Fibroblast of skin of back (primary cell): ENCODE measurements at places on chromosomes 4 and X.

DNA sequence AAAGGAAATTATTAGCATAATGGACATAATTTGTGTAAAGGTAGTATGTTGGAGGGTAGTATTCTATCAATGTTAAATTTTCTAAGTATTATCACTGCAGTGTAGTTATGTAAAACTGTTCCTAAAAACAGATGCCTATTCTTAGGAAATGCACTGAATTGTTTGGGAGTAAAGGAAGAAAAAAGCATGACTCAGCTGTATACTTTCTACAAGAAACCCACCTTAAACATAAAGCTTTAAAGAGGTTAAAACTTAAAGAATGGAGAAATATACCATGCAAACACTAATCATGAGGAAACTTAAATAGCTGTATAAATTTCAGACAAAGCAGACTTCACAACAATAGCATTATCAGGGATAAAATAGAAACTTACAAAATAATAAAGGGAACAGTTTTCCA, 292.9 kb downstream of the ANTXR2 start:
- no peak for DNase-seq

DNA sequence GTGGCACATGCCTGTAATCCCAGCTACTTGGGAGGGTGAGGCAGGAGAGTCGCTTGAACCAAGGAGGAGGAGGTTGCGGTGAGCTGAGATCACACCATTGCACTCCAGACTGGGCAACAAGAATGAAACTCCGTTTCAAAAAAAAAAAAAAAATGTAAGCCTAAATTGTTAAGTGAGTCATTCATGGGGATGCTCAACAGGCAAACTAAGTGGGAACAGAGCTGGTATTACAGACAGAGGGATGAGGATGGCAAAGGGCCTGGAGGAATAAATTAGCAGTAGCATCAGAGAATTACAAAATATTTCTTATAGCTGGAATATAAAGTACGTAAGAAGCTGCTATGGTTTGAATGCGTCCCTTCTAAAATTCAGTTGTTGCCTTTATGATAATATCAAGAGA, 43.4 kb upstream of the OGT start:
- peak; percentile 7 for DNase-seq

- DNase-seq, result peak; percentile 67
These were observed 31.3 kb upstream of the ETNPPL start for GRCh38 chr4:108794136-108794535.

- no peak for DNase-seq
These were observed 273.5 kb upstream of the FAM241A start for GRCh38 chr4:111871802-111872201.

- DNase-seq, result no peak
These were observed 174.9 kb upstream of the FRG1 start for GRCh38 chr4:189765736-189766135.

DNA sequence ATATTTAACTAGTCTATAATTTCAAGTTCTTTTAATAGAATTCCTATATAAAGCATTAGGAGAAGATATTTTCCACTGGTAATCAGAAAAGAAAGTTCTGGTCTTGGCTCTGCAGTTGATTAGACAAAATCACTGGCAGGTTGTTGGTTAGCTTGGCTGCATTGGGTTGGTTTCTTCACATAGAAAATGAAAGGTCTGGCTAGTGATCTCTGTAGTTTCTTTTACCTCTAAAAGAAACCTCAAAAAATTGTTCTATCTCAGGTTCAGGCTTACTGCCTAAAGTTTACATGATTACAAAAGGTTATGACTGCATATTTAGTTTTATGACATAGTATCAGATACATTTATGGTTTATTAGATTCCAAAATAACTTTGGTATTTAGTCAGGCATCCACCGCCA, 95.8 kb upstream of the NAP1L5 start:
- DNase-seq, result no peak

GRCh38 chr4:81392164-81392563, 79.5 kb downstream of the RASGEF1B start:
- DNase-seq, result no peak

- DNase-seq, result no peak
These were observed 15.6 kb upstream of the RASL11B start for GRCh38 chr4:52846502-52846901.

DNA sequence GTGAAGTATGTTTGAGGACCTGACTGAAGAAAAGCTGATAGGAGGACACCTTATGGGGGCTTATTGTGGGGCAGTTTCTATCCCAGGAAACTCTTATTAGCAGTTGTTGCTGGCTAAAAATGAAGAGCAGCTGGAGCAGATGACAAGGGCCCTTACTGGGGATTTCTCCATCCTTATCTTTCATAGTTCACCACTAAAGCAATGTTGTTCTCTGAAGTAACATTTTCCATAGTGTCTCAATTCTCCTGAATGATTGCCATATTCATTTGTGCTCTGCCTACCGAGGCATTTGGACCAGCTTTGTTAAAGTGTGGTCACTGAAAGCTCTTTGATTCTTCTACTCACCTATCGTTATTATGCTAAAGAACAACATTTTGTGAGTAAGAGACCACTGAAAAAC, 7.7 kb downstream of the ENOX2 start:
- DNase-seq, result no peak

DNA sequence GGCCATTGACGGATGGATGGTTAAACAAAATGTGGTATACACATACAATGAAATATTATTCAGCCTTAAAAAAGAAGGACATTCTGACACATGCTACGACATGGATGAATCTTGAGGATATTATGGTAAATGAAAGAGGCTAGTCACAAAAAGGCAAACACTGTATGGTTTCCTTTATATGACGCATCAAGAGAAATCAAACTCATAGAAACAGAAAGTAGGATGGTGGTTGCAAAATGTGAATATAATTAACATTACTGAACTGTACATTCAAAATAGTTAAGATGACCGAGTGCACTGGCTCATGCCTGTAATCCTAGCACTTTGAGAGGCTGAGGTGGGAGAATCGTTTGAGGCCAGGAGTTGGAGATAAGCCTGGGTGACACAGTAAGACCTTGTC, 9.5 kb upstream of the CASK start:
- DNase-seq, result no peak

- peak; percentile 5 for DNase-seq
These were observed 7.3 kb upstream of the INTS6L start for GRCh38 chrX:135513130-135513515.

DNA sequence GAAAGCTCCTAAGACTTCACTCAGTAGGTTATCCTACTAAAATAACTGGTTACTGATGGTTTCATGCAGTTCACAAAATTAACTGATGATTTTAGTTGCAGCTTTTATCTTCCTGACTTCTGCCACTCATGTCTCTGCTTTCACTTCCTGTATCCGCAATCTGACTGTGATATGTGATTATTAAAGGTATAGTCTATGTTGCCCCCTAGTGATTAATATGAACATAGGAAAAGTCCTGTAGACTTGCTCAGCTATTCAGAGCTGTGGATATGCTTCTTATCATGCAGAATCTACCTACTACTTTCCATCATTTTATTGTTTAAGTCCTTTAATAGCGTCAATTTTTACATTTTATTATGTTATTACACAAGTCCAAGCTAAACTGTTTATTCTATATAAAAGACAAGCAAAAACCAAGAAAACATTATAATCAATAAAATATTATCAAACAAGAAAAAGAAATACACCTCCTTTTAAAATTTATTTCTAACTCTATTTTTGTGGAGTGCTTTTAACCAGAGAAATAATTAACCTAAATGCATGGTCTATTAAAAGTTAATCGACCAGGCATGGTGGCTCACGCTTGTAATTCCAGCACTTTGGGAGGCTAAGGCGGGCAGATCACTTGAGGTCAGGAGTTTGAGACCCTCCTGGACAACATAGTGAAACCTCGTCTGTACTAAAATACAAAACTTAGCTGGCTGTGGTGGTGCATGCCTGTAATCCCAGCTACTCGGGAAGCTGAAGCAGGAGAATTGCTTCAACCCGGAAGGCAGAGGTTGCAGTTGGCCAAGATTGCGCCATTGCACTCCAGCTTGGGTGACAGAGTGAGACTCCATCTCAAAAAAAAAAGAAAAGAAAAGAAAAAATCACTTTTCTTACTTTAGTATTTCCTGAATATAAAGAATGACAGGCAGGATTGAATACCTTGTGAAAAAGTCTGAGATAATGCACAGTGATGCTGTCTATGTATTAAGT, 40.4 kb upstream of the TLR2 start:
- DNase-seq, result peak; percentile 61

DNA sequence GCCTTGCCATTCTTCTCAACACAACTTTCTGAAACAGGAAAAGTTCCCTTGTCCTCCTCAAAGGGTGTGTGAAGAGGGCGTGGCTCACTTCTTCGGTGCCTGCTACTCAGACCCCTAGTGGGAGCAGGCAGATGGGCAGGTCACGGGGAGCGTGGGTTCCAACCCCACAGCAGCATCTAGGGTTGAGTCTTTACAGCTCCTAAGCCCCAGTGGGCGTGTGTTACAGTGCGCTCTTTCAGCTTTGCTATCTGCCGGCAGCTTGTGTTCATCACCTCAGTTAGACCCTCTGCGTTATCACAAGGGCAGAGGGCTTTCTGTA, 57.5 kb upstream of the KLF3 start:
- DNase-seq, result no peak

DNA sequence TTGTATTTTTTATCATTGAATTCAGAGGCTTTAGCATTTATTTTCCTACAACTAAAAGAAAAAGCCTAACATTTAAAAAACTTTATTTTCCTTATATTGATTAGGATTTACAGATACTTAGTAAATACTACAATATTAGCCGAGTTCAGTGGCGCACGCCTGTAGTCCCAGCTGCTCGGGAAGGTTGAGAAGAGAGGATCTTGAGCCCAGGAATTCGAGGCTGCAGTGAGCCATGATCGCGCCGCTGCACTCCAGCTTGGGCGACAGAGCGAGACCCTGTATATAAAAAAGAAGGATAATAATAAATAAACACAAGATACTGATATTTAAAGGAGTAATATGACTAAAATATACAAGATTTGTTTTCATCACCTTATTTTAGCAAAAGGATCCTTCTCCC, 681 bp upstream of the UPF3B start:
- peak; percentile 0 for DNase-seq

- DNase-seq, result peak; percentile 73
These were observed 168.7 kb downstream of the STK32B start for GRCh38 chr4:5220028-5220427.

DNA sequence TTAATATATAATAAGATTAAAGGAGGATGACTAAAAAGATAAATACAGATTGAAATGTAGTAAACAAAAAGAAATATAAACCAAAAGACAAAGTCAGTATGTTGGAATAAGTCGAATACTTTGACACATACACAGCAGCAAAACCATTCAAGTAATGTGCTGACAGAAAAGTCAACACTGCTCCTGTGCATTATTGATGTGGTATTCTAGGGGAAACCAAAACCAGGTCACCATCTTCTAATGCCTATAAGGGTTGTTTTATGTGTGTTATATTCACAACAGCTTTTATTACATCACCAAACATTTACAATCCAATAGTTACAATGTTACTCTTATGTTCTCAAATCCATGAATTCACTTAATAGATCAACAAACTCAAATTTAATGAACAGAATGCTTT, 111.8 kb upstream of the DKK2 start:
- no peak for DNase-seq

DNA sequence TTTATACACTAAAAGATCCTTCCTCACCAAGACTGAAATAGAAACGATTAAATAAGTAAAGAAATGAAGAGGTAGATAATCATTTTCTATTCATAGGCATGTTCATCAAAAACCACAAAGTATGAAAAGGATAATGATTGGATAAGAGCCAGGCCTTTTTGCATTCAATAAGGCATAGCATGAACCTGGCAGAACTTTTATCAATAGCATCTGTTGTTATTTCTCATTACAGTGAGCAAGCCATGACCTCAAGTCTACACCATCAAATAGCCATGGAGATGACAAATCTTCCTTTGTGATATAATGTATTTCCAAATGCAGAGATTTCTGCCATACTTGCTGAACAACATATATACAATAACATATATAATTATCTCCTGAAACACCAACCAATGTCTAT, 206.0 kb upstream of the SLC7A11 start:
- no peak for DNase-seq
